Skin of body (tissue), 3 donors: ENCODE measurements at places on chromosomes 1 and 21.

- DNase-seq = no peak
These were observed 51.8 kb downstream of the TNFRSF8 start for GRCh38 chr1:12114916-12115315.

DNA sequence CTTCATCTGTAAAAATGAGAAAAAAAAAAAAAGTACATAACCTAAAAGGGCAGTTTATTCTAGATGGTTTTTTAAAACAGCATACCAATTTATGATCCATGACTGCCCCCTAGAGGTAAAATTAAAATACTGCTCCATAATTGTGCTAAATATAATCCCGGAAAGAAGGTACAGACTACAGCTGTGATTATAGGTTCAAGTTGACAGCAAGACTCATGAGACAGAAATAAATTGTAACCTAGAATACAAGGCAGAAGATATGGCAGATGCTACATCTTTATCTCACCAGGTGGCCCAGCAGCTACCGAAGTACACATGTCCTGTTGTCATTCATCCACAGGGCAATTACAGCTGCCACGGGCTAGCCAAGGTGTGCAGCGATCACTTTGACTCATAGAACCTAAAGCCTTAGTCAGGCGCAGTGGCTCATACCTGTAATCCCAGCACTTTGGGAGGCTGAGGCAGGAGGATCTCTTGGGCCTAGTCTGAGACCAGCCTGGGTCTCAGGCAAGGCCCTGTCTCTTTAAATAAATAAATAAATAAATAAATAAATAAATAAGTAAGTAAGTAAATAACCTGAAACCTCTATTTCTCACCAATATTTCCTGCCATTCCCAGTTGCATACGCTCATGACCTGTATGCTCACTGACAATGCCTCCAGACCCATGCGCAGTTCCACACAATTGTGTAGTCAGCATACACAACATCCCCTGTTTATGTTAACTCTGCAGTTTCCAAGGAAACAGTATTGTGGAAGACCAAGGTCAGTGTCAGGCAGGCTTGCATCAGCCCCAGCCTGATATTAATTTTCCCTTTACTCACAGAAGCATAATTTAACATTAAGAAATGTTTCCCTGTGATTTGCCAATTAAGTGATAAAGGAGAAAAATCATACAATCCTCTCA, 18.3 kb upstream of the PPIE start:
- no peak for DNase-seq

- DNase-seq = no peak
These were observed 8.7 kb upstream of the BARHL2 start for GRCh38 chr1:90725657-90726424.

DNA sequence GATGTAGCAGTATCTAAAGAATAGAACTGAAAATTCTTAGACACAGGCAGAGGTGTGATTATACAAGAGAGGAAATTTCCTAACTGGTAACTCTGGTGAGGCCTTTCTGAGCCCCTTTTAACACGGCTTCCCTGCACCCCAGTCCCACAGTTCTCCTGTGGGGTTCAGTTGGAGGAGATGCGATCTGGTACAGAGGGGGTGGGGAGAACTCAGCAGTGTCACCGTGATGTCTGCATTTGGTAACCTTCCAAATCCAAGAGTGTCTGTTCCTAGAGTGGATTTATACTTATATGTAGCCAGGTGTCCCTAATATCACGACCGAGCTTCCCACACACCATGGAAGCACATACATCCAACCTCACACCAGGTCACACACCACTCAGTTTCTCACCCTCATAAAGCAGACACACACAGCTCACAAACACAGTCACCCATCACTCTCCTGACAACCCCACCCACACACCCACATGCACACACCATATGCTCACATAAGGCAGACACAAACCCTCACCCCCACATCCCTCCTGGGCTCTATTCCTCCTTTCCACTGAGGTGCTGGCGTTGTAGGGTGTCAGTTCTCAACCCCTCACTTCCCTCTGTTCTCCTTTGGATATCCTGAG, 48.5 kb downstream of the RHBG start:
- no peak for DNase-seq

- no peak for DNase-seq
These were observed 184.9 kb upstream of the ATP1B1 start for GRCh38 chr1:168921629-168922028.

- DNase-seq = no peak
These were observed 106.2 kb downstream of the PLPPR4 start for GRCh38 chr1:99370476-99370875.

DNA sequence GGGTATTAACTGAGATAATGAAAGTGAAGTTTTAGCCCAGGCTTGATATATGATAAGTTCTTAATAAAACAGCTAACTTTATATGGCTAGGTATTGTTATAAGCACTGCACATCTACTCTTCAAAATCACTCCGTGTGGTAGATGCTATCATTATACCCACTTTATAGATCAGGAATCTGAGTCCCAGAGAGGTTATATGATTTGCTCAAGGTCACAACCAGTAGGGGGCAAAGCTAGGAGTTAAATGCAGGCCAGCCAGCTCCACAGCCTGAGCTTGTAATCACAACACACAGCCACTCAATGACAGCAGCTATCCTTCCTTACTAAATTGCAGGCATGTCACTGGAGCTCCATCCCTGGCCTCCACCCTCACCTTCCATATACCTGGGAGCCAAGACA, 115.8 kb downstream of the CAPN8 start:
- no peak for DNase-seq

GRCh38 chr1:248821641-248822040, 4.1 kb downstream of the SH3BP5L start:
- DNase-seq = no peak

DNA sequence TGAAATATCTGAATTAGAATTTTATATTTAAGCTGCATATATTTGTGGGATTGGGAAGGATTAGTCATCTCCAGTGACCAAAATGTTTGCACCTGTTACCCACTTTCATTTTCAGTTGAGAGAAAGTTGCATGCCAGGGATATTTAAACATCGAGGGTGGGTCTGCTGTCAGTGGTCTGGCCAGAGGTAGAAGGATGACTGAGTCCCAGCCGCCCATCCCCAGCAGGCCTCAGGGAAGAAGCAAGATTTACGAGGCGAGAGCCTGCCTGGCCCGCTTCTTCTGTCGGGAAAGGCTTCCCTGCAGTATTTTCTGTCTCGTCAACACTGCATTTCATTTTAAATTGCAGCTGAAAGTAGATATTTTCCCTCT, 1.4 kb upstream of the MAN1C1 start:
- DNase-seq = no peak

GRCh38 chr1:213381572-213382084, 330.6 kb downstream of the RPS6KC1 start:
- no peak for DNase-seq

- no peak for DNase-seq
These were observed 26.6 kb upstream of the ZNF281 start for GRCh38 chr1:200436436-200436835.

DNA sequence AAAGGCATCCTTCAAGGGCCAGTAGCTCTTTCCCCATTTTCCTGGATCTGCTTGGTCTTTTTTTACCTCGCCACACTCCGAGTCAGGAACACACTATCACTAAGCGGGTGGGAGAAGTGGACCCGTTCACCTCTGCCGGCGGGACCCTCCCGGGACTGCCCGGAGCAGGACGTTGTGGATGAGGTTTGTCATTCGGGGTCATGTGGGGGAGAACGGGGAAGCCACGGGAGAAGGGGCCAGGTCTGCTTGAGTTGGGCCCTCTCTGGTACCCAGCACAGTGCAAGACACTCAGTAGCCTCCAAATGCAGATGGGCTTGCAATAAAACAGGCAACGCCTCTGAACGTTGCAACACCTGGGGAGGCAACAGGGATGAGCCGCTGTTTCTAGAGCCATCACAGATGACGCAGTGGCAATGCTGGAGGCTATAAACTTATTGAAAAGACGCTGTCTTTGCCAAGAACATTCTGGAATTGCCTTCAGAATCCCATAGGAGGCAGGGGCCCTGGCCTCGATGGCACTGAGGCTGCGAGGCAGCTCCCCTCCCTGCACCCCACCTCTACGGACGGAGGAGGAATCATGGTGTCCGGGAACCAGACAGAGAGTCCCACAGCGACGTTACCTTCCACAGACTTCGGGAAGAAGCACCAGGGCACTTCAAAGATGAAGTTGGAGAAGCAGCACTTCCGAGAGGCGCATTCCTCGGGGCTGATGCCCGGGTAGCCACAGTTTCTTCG, 3.8 kb downstream of the TFF2 start:
- no peak for DNase-seq

- no peak for DNase-seq
These were observed 14.4 kb downstream of the MYOC start for GRCh38 chr1:171637928-171638576.

- no peak for DNase-seq
These were observed 10.5 kb upstream of the SPEN start for GRCh38 chr1:15836772-15837669.
